ENCODE measurements at places on chromosomes 4 and X.

DNA sequence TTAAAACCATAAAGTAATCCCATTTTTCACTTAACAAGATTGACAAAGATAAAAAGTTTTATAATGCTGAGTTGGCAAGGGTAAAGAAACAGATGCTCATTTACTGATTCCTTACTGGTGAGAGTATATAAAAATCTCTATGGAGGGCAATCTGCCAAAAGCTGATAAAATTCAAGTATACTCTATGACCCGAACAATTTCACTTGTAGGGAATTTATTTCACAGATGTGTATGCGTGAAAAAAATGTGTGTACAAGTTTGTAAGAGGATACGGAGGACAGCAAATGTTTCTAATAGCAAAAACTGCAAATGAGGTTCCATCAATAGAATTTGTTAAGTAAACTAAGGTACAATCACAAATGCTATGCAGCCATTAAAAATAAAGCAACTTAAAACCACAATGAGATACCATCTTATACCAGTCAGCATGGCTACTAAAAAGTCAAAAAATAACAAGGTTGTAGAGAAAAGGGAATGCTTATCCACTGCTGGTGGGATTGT is 23.4 kb downstream of the DHX15 start:
- no peak for DNase-seq

DNA sequence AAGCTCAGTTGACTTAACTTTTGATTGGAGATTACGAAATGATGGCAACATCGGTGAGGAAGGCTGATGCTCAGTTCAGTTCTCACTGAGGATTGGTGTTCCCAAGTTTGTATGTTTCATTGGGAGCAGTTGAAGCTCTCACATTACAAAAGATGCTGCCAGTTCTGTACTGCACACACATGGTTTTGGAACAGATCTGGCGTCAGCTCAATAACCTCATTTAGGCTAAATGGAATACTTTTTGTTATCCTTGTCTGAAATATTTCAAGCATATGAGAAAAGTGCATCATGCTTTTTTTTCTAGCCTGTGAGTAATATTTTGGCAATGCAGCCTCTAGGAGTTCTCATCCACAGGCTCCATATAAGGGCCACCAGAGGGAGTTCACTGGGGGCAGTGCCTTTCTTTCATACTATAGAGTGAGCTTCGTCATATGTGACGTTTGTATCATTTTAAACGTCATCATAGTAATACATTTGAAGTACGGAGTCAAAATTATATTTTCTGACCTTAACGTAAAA is 4.1 kb downstream of the ENPEP start:
- no peak for DNase-seq

- DNase-seq, result no peak
These were observed 19.9 kb upstream of the TXK start for GRCh38 chr4:48153791-48154550.

DNA sequence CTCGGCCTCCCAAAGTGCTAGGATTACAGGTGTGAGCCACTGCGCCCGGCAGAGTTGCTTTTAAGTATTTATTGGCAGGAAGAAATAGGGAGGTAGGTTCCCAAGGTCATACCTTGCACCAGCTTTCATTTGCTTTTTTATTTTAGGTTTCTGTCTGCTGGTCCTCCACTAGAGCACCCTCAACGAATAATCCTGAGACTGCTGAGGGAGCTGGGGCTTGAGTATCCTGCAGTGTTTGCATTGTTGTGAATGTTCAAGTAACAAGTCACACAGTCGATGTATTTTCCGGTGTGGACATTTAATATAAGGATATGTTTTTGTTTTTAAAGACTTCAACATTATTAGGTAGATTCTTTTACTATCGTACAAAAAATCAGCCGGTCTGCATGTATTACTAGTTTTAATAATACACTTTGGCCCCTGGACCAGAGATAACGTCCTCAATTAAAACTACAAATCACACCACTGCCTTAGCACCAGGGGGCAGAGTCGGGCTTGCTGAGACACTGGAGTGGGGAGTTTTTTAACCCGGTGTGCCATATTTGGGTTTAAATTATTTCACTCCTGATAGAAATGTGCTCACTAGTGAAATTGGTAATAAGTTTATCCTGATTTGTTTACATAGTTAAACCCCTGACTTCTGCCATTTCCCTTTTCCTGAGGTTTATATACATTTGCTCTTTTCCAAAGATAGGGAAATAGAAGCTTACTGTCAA is 11.6 kb downstream of the SMIM20 start:
- no peak for DNase-seq

Measured in NCI-H526 treated with DMSO at 0.1 percent for 48 hours (cell line).